GF-D8 (cell line): ENCODE measurements at places on chromosomes 2 and 18.
A peak's percentile ranks its signal among the peaks of the same experiment; 100 is the strongest.

- DNase-seq, result no peak
Observed at GRCh38 chr18:68909579-68909978, 111.7 kb downstream of the CCDC102B start.

DNA sequence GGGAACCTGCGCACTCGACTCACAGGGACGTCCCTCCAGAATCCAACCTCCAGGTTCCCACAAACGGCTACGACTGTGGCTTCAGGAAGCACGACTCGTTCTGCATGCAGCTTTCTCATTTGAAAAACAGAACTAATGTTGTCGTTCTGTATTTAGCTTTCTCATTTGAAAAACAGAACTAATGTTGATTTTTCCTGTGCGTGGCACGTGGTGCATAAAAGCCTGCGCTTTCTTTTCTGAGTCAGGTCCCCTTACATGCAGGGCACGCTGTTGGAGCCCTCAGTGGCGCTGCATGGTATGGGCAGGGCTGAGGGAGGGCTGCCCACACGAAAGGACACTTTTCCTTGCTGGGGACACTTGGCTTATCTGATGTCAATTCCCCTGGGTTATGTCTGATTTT lies 124.3 kb downstream of the TMEM18 start:
- DNase-seq, result no peak

DNA sequence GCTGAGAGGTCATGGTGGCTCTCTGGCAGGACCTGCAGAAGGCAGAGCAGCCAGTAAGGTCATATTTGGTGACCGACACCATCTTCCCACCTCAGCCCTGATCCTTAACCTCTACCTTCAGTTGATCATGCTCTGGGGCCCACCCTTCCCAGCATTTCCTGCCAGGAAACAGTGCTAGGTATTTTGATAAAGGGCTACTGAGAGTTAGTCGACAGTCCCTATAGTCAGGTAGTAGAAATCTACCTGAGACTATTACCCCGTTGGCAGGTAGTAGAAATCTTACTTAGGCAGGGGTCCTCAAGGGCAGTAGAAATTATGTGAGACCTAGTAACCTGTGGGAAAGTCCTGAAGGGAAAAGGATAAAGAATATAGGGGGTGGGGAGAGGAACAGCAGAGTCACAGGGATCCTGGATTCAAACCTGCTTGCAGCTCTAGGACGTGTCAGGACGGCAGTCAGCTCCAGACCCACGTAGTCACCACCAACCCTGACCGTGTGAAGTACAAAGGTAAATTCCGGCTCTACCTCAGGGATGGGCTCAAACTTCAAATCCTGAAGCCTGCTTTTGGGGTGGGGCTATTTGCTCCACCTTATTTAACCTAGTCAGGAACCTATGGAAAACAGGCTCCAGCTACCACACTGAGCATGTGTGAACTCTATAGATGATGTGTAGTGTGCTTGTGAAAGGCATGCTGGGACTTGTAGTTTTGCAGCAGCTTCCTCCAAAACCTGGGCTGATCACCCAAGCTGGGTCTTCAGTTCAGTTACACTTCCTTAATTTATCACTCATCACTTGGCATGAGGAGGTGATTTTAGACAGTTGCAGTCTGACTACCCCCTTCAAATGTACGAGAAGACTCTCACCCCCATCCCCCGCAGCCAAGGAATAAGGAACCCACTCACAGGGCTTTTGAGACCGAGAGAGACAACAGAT lies at the start of gene DQX1:
Gene DQX1, minus strand, starts transcription at position 515 of the 932 bp plus-strand sequence. Its CDS starts 502 bp downstream, at position 13.
- DNase-seq, result no peak

DNA sequence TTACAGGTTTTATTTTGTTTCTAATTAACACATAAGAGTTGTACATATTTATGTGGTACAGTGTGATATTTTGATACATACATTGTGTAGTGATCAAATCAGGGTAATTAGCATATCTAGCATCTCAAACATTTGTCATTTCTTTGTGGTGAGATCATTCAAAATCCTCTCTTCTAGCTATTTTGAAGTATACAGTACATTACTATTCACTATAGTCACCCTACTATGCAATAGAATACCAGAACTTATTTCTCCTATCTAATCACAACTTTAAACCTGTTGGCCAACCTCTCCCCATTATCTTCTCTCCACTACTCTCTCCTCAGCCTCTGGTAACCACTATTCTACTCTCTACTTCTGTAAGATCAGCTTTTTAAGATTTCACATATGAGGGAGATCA lies 325.8 kb downstream of the CYP26B1 start:
- no peak for DNase-seq

DNA sequence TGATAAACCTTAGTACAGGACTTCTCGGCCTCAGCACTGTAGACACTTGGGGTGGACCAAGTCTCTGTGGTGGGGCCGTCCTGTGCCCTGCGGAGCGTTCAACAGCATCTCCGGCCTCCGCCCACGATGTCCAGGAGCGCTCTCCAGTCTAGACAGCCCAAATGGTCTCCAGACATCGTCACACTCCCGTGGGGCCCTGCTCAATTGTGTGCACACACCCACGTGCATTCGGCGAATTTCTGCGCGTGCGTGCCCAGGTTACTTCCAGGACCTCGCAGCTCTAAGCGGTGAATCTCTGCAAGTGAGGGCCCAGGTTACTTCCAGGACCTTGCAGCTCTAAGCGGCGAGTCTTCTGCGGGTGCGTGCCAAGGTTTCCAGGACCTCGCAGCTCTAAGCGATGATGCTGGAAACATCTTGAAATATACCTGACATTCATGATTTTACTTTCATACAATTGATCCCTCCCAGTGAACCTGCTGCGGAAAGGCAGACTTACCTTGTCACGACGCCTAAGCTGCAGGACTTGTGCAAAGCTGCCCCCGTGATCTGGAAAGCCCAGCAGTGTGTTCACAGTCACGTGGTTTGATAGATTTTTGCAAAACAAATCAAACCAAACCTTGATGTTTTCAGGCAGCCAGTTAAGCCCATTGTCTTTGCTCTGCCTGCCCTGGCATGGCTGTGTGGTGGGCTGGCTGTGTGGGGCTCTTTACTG lies 16.1 kb upstream of the OTOS start:
- no peak for DNase-seq

GRCh38 chr2:167212014-167212648 lies 323.9 kb downstream of the XIRP2 start:
- no peak for DNase-seq

DNA sequence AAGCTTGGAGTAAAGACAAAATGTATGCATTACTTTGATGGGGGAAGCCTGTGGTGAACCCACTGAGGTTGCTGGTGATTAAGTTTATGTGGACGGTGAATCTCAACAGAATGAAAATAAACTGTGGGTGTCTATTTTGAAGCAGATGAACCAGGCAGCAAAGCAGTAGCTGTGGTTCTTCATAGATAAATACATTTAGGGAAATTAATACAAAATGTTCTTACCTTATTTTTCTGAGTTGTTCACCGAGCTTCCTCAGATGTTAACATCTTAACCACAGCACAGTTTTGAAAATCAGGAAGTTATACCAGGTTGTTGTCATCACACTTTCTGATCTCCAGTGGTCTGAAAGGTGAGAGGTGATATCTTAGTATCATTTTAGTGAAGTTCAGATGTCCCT lies 53.9 kb downstream of the NCK2 start:
- DNase-seq, result peak; percentile 51

DNA sequence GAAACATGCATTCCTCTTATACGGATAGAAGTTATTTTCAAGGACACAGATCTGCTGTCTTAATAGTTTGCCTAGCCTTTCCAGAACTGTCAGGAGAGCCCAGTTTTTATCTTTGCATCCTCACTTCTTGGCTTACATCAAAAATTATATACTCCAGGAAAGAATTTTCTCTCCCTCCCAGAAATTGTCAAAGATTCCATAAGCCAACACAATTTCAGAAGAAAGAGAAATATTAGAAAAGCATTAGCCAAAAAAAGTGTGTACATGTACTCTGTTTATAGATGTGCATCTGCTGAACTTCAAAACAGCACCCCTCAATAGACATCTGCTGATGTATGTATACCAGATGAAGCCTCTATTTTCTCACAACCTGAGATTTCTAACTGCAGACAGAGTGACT lies 210.4 kb downstream of the METTL4 start:
- DNase-seq, result no peak

DNA sequence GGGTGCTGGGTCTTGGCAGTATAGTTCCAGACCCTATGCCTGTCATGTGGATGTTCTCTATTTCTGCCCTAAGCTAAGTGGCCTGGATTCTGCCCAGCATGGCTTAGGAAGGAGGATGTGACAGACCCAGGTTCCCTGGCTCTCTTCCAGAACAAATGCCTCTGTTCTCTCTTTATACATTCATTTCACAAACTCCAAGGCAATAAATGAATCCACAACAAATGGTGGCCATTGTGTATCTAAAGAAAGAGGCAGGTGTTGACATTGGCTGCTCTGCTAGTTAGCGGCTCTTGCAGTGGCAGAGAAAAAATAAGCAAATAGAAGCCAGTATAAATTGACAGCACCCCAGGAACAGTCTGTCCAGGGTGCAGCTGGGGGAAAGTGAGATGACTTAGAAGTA lies 298.6 kb downstream of the SUCLG1 start:
- DNase-seq, result no peak

DNA sequence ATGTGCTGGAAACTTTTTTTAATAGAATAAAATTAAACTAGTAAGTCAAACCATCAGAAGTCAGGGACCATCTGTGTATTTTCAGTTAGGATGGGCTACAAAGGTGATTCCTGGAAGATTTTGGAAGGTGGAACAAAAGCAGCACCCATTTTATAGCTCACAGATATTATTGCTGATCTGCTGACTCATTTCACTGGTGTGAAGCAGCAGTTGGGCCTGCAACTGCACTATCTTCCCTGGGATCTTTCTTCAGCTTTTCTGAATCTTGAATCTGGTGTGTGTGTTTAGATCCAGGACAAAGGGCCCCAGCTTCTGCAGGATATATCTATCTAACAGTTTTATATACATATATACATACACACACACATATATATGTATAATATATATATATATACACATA lies 35.6 kb upstream of the BCL11A start:
- DNase-seq, result no peak

GRCh38 chr2:20351555-20352229 lies 1.0 kb upstream of the PUM2 start:
- DNase-seq, result no peak

GRCh38 chr2:84636080-84636971 lies 120.0 kb downstream of the DNAH6 start:
- DNase-seq, result no peak

- DNase-seq, result no peak
Observed at GRCh38 chr2:6103372-6103771, 411.2 kb downstream of the SOX11 start.

GRCh38 chr2:79713131-79713785 lies 200.4 kb downstream of the CTNNA2 start:
- no peak for DNase-seq

DNA sequence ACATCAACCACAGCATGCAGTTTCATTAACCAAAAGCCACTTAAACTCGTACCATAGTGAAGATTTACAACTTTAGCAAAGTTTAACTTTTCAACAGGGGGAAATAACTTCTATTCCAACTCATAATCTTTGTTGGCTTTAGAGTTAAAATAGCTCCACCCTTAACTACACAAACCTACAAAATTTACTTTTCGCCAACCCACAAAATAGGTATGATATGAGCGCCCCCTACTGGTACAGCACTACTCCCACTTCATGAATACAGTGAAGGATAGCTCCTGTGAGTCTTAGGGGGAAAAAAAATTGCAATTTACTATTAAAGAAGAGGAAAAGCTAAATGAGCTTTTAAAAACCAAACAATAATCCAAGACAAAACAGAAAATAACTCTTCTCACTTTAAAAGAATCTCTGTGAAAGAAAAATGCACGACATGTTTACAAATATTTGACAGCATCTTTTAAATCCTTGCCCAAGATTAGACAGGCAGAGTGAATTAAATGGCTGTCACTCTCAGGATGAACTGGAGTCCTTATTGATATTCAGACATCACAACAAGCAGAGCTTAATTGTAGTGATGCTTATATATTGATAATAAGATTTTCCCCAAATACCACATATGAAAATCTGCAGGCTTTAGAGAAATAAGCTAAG lies 32.2 kb downstream of the TMEFF2 start:
- DNase-seq, result no peak

- no peak for DNase-seq
Observed at GRCh38 chr2:230592775-230593174, 119.9 kb upstream of the CAB39 start.

DNA sequence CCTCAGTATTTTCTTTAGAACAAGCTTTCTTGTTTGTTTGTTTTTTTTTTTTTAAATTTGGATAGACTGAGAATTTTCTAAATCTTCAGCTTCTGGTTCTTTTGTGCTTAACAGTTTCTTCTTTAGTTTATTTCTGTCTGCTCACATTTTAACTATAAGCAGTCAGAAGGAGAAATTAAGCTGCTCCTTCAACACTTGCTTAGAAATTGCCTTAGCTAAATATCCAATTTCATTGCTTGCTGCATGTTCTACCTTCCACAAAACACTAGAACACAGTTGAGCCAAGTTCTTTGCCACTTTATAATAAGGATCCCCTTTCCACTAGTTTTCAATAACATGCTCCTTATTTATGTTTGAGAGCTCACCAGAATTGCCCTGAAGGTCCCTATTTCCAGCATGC lies 57.7 kb downstream of the NBEAL1 start:
- DNase-seq, result no peak

GRCh38 chr18:77119851-77120491 lies 12.6 kb downstream of the MBP start:
- no peak for DNase-seq

DNA sequence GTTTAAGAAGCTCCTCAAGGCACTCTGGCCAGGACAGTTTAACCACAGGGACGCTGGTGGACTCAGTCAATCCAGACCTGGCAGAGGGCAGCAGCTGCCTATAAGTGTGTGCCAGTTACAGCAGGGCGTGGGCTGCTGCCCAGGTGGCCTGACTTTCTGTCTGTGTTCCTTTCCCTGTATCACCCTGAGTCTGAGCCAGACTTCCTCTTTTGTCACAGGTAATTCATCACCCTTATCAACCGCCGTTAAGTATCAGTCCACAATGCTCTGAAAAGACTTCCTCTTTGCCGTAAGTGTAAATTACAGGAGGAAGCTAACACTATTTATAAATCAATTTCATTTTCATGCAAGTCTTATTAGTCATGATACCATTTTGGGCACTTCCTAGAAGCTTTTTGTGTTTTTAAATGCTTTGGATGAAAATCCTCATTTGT lies 7.0 kb downstream of the LPIN1 start:
- peak; percentile 79 for DNase-seq

DNA sequence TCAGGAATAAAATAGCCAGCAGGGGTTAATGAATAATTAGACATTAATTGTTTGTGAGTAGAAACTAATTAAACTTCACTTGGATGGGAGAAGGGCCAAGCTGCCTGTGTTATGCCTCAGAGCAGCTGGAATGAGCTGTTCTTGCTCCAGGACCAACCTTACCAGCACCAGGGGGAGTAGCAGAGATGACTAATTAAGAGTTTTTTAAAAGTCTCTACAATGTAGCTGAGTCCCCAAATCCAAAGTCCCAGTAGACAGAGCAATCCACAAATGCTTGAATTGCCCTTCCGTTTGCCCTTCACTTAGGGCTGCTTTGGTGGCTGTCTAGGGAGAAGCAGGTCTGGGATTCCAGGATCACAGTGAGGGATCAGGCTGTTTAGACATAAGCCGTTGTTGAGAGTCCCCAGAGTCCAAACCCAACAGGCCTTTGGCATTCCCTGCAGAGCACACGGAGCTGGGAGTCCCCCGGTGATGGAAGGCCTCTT lies 59.4 kb downstream of the RHOB start:
- DNase-seq, result no peak
